ENCODE measurements at places on chromosomes 2 and 18.
A peak's percentile ranks its signal among the peaks of the same experiment; 100 is the strongest.

DNA sequence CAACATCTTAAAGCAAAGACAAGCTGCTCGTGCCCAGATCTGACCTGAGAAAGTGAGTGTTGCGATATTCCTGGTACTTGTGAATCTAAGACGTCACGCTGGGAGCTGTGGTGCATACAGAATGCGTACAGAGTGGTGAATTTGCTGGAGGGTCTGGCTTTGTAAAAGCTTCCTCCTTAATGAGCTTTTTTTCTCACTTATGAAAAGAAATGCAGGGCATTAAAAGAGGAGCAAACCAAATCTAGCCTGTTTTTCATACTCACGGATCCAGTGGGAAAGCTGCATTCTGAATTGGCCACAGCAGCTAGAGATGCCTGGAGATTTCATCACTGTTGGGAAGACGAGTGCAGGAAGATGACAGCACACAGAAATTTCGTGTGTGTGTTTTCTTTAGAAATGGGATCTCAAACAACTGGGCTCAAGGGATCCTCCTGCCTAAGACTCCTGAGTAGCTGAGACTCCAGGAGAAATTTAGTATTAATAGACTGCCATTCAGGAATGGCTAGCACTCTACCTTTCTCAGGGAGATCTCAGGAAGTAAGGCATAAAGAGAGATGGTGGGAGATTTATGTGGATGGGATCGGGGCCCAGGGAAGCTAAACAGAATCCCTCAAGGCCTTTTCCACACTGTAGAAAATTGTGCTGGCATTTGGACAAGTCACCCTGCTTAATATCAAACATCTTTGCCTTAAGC, 181.3 kb downstream of the ALPK2 start:
- no peak for DNase-seq

GRCh38 chr2:40208463-40208862, 243.4 kb downstream of the SLC8A1 start:
- no peak for DNase-seq

- no peak for DNase-seq
Observed at GRCh38 chr2:235901243-235901642, 266.9 kb downstream of the GBX2 start.

DNA sequence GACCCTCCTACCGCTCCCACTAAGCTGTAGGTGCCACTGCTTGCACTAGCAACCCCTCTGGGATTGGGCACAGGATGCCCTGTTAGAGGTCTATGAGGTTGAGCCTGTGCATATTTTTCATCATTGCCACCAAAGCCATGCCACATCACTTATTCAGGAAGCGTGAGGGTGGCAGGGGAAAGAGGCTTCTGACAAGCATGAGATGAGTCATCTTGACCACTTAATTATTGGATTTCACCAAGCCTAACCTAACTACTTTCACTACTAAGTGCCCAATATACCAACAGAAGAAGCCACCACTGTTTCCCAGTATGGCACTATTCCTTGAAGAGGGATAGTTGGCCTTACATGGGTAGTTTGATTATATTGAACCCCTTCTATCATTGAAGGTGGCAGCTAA, 181.3 kb upstream of the EPHA4 start:
- no peak for DNase-seq

- DNase-seq: no peak
Observed at GRCh38 chr2:127140538-127140937, 33.6 kb upstream of the BIN1 start.

- no peak for DNase-seq
Observed at GRCh38 chr2:8517850-8518498, 163.9 kb upstream of the ID2 start.

- no peak for DNase-seq
Observed at GRCh38 chr2:70454936-70455544, 98.6 kb downstream of the TGFA start.

GRCh38 chr2:111669928-111670695, 213.9 kb downstream of the ANAPC1 start:
- DNase-seq: no peak

GRCh38 chr18:79903787-79904356, 47.6 kb downstream of the SLC66A2 start:
- no peak for DNase-seq

DNA sequence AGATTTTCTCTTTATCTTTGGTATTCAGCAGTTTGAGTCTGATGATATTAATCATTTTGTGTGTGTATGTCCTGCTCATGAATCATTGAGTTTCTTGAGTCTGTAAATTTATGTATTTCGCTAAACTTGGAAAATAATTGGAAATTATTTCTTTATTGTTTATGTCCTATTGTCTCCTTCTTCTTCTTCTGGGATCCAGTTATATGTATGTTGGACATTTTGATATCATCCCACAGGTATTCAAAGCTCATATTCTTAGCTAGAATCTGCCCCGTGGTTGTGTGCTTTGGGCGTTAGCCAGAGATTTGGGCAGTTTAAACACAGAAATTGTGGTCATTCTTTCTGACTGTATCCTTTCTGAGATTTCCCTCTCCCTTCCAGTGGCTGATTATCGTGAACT, 243.0 kb upstream of the SPRED2 start:
- DNase-seq: no peak

DNA sequence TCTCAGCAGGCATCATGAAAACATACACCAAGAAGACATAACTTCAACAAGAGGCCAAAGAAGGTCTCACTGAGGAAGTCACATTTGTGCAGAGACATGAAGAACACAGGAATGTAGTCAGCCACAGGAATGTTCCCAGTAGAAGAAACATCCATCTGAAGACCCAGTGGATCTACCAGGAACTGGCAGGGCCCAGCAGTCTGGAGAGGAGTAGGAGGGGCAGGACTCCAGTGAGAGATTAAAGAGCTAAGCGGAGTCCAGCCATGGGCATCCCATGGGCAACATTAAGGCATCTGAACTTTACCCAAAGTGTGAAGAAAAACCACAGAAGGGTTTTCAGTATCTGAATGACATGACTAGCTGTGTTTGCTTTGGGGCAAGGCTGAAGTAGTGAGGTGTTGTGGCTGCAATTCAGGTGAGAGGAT, 103.1 kb downstream of the UPP2 start:
- DNase-seq: no peak

GRCh38 chr2:99911736-99912135, 230.7 kb downstream of the AFF3 start:
- DNase-seq: no peak

GRCh38 chr2:221444106-221444505, 128.0 kb downstream of the EPHA4 start:
- DNase-seq: peak; percentile 25

- no peak for DNase-seq
Observed at GRCh38 chr2:237062585-237062984, 23.1 kb upstream of the COPS8 start.

- DNase-seq: no peak
Observed at GRCh38 chr18:33444709-33445108, 4.2 kb upstream of the CCDC178 start.

DNA sequence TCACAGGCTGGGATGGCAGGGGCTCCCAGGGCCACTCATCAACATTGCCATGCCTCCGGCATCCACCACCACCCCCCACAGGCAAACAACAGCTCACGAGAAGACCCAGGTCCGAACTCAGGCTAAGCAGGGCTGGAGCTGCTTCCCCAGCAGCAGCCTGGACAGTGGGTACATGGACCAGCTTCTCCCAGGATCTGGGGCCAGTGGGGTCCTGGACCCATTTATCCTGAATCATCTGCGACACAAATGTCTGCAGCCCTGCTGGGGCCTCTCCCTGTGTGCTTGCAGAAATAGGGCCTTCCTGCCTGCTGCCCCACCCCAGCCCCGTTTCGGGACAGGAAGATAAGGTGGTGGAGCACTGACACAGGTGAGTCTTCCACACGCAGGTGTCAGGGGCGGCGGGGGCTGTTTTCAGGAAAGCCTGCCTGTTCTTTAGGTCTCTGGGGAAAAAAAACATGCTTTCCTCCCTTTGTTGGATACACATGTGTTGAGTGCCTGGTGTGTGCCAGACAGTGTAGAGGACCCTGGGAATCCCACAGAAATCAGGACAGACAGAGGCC, 4.5 kb downstream of the PRLH start:
- DNase-seq: no peak

DNA sequence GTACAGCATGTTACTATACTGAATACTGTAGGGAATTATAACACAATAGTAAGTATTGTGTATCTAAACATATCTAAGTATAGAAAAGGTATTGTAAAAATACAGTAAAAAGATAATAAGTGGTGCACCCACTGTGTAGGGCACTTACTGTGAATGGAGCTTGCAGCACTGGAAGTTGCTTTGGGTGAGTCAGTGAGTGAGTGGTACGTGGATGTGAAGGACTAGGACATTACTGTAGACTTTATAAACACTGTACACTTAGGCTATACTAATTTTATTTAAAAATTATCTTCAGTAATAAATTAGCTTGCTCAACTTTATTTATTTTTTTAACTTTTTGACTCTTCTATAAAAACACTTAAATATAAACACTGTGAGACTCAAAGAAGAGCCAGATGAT, 82.6 kb downstream of the MTA3 start:
- DNase-seq: no peak

- no peak for DNase-seq
Observed at GRCh38 chr2:240559286-240559685, 871 bp upstream of the DUSP28 start.

DNA sequence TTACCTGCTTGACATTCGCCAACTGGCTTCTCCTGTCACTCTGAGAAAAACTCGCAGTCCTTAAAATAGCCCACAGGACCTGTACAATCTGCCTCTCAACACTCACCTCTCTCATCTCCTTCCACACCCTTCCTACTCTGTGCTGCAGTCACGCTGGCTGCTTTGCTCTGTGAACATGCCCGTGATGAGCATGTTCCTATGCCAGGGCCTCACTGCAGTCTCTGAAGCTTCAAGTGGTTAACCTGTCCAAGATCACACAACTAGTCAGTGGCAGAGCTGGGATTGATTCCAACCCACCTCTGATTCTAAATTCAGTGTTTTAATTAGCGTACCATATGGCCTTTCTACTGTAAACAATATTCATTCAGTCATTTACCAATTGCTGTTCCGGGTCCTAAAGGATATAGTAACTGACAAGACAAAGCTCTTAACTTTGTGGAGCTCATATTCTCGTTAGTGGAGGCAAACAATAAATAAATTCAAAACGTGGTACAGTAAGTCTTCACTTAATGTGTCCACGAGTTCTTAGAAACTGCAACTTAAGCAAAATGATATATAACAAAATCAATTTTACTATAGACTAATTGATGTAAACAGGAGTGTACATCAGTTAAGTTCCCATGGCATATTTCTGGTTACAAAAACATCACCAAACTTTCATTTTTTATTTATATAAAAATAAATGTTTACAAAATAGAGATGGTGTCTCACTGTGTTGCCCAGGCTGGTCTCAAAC, 38.9 kb upstream of the FBXO11 start:
- DNase-seq: no peak

GRCh38 chr2:86038291-86039081, 67.2 kb downstream of the POLR1A start:
- DNase-seq: peak; percentile 82

DNA sequence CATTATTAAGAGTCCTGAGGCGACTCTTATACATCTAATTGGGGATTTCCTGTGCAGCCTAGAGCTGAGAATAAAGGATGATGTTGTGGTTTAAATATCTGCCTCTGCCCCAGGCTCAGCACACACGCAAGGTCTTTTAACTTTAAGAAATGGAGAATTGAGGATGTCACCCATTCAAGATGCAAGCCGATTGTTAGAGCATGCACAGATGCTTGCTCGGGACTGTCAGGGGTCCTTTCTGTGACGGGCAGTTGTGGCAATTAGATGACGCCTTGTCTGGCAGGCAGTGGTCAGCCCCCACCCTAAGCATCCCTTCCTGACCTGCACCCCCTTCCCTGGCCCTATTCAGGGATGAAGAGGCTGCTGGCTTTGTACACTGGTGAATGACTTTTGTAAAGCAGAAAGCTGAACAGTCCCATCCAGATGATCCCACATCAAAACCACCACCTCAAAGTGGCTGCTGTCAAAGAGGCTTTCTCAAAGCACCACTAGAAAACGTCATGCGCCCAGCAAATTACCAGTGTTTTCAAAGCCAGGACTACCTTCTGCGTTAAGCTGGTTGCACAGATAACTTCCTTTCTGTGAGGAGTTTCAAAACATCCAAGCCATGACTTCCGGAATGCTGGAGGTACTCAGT, 23.7 kb downstream of the FAM178B start:
- DNase-seq: peak; percentile 30

GRCh38 chr2:188303363-188304031, 11.8 kb downstream of the GULP1 start:
- no peak for DNase-seq

- DNase-seq: peak; percentile 55
Observed at GRCh38 chr18:46174342-46175041, 70.3 kb downstream of the HAUS1 start.

GRCh38 chr2:43818761-43819160, 19.9 kb downstream of the ABCG5 start:
- DNase-seq: peak; percentile 89

GRCh38 chr2:12619975-12620374, 96.8 kb upstream of the TRIB2 start:
- DNase-seq: no peak

GRCh38 chr18:48765053-48765452, 185.7 kb downstream of the SMAD7 start:
- no peak for DNase-seq

DNA sequence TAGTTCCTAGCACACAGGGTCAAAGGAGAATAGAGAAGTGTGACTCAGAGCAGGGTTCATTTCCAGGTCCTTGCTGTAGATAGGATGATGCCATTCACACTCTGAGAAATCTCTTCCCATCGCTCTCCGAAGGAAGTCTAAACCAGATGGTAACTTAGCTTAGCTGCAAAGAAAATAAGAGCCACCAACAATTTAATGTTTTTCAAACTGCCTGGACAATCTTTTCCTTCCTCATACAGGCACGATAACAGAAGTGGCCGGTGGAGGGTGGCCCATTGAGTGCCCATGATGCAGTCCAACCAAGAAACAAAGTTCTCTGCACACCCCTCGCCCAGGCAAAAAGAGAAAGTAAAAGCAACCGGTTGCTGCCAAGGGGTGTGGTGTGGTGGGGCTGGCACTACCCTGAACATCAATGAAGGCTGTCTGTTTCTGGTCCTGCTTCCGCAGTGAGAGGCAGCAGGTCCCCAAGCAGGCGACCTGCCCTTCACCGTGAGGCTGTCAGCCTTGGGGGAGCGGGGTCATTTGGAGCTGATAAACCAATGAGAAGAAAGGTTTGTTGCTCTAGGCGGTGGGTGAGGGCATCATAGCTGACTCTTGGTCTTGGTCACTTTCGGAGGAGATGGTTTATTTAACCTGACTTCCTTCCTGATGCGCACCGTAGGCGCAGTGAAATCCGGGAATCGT, 105.6 kb upstream of the CD302 start:
- peak; percentile 72 for DNase-seq

DNA sequence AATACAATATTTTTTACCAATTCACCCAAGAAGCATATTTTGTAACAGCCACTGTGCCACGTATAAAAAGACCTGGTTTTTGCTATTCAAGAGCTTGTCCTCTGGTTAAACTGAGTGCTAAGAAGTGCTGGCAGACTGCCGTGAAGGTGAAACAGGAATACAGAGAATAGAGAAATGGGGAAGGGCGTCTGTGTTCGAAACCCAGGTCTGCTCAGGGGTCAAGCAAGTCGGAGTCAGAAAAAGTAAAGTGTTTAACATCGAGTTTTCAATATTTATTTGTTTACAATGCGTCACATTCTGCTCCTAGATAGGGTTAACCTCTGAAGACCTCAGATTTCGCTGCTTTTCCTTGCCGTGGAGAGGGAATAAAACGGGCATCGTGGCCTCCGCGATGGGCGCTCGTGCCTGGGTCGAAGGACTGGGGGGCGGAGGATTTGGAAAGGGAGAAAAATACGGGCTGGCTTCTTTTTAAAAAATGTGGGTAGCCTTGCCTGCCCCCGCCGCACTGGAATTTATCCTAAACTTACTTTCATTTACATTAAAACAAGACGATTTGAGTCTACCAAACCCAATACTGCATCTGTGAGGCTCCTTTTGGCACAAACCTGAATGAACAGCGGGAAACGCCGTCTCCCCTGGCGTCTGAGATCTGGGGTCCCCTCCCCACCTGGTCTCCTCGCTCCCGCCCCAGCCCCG, 1.1 kb upstream of the SNTG2 start:
- DNase-seq: no peak

All from suppressor macrophage (primary cell).